Stimulated activated CD8-positive, alpha-beta memory T cell treated with anti-CD3 and anti-CD28 coated beads, Interleukin-7, amount 100 ng/mL, for 1 hour (primary cell): ENCODE measurements at places on chromosomes 7 and 10.

DNA sequence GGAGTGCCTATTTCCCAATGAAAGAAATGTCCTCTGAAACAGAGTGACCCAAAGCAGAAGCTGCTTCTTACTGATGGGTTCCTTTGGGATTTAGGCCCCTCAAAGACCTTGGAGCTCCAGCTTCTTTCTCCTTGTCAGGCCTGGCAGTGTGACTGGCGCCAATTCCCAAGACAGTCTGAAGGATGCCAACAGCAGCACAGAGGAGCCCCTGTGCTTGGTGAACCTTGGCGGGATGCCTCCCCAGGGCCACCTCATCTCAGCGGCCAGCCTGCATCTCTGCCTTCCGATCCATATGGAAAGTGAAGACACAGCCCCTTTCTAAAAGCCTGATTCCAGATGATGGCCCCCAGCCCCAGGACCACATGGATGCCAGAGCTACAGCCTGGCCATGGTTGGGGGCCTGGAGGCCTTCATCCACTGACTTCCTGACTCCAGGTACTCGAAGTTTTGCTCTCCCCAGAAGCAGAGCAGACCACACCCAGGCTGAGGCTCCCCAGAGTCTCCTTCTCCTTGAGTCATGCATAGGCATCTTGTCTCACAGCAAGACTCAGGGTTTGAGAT, 45.4 kb downstream of the FBXW4 start:
- DNase-seq: no peak

- DNase-seq: no peak
These were observed 1.9 kb downstream of the MRPS33 start for GRCh38 chr7:141012696-141013344.

DNA sequence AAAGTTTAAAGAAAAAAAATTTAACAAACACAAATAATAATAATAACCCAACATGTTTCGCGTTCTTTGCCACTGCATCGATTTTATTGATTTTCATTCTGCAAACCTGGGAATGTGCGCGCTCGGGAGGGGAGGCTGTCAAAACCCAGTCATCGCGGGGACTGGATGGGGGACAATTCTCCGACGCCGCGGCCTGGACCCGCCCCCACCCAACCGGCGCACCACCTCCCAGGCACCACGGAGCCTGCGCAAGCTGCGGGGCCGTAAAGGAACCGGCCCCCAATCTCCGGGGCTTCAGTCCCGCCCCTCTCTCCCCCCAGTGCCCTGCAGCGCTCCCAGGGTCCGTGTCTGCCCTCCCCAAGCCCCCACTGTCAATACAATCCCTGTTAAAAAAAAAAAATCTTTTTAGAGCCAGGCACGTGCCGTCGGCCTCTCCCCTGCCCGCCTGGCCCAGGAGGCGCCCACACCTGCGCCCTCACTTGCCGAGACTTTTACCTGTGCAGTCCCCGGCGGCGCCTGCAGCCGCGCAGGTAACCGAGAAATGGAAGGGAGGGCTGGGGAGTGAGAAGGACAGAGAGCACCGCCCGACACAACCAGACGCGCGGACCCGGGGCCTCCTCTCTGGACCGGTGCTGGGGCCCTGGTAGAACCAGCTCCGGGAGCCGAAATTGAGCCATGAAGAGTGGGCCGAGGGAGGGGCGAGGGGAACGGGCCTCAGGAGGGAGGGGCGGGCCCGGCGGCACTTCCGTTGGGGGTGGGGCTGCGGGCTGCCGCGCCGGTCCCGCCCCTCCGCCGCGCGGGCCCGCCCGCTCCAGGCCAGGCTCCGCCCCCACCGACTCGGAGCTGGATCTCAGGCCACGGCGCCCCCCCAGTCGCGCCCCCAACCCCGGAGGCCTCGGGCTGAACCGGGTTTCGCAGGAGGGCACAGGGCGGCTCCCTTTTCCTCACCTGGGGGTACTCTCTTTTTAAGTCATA, 7.6 kb upstream of the ZNF503 start:
- DNase-seq: no peak

- DNase-seq: no peak
These were observed 120.7 kb downstream of the TES start for GRCh38 chr7:116331020-116331419.

DNA sequence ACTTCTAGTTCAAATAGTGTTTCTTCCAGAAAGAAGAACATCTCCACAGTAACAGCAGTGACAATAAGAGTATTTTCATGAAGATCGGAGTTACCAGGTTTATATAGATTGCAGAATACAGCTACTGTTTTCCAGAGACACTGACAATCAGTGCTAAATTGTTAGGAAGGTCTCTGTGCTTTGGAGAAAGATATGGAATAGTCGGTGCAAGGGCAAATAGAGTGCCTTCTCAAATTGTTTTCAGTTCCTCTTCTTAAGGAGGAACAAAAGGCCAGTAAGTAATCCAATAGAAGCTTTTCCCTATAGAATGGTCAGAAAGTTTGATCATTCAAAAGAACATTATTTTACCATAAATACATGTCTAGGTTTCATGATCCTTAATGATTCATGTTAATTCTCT, 2.6 kb upstream of the KIAA1217 start:
- no peak for DNase-seq

- DNase-seq: no peak
These were observed 86.6 kb downstream of the AHCYL2 start for GRCh38 chr7:129311429-129311828.

DNA sequence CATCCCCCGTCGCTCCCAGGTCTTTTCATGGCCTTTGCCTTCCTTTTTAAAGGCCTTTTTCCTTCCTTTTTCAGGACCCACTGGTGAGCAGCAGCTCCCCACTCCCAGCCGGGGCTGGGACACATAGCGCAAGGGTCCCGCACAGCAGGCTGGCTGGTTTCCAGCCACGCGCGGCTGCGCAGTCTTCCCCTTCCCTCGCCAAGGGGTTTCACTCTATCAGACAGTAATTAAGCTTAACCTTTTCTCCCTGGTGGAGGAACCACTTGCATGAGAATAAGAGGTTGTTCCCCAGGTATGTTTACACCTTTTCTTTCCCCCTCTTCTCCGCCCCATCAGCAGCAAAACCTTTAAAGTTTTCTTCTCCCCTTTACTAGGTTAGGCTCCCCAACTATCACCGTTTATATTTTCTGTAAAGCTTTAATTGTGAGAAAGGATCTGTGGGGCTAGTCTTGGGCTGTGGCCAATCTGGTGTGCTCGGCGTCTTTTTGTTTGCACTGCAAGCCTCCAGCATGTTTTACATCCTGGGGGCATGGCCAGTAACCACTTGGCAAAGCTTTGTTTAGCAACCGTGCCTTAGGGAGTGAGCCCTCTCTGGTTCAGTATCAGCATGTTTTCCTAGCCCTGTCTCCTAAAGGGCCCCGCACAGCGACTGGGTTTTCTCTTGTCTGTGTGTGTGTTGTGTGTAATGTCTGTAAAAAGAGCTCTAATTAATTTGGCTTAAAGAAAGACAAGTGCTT, 219.6 kb downstream of the PHF14 start:
- no peak for DNase-seq

GRCh38 chr7:19339512-19339911, 194.3 kb upstream of the FERD3L start:
- DNase-seq: no peak

- no peak for DNase-seq
These were observed 166.7 kb upstream of the BET1 start for GRCh38 chr7:94170836-94171235.

GRCh38 chr7:123746055-123746454, 2.7 kb downstream of the WASL start:
- DNase-seq: no peak

- no peak for DNase-seq
These were observed 2.4 kb downstream of the UBE2H start for GRCh38 chr7:129950191-129950932.

GRCh38 chr7:23074443-23075261, 30.9 kb upstream of the KLHL7 start:
- DNase-seq: no peak

- DNase-seq: no peak
These were observed 105.8 kb downstream of the EXOC4 start for GRCh38 chr7:133358708-133359107.

GRCh38 chr7:38000272-38000671, 79.8 kb downstream of the EPDR1 start:
- DNase-seq: no peak
